ENCODE measurements at places on chromosomes 6 and 20.

GRCh38 chr6:33424855-33425667 lies 5.2 kb downstream of the SYNGAP1 start:
- DNase-seq = no peak

DNA sequence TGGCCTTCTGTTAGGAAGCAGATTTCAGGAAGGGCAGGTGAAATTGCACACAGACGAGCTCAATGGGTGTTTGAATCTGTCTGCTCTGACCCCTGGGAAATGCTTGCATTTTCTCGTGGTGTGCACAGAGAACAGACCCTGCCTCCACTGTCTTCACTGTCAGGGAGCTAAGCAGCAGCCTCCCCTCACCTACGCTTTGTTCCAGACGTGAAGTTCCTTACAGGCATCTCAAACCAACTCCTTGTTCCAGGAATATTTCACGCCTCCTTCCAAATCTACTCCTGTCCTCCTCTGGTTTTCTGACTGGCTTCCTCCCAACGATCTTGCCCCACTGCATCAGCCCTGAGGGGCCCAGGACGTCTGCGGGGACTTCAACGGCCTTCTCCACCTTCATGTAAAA lies 13.7 kb downstream of the DACT2 start:
- no peak for DNase-seq

- DNase-seq = peak; percentile 78
Measured at GRCh38 chr20:17536944-17537444, 5.8 kb upstream of the BFSP1 start.

DNA sequence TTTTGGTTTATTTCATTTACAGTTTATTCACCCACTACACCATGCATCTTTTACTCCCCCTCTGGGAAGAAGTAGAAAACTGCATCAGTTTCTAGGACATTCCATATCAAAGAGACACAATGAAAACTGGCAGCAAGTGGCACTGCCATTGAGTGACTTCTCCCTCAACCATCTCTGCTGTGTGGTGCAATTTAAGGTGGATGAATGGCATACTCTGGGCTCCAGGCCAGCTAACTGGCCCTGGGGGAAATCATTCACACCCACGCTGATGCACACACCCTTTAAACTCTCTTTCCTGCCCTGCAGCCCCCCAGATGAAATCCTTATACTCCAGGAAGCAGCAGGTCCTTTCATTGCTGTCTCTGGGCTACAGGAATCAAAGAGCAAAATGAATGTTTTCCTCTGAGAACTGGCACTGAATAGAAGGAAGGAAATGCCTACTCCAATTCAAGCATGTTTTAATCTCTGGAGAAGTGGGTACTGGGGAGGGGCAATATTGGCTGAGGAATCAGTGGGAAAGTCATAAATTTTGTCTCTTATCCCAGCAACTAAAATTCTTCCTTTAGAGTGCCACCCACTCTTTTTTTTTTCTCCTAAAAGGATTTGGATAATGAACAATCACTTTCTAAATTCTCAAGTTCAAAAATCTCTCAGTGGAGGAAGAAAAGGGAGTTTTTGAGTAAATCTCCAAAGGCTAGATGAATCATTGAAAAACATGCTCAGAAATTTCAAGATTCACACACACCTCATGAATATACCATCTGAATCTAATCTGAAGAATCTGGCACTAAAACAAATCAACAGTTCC lies 16.9 kb upstream of the RFPL4B start:
- no peak for DNase-seq

DNA sequence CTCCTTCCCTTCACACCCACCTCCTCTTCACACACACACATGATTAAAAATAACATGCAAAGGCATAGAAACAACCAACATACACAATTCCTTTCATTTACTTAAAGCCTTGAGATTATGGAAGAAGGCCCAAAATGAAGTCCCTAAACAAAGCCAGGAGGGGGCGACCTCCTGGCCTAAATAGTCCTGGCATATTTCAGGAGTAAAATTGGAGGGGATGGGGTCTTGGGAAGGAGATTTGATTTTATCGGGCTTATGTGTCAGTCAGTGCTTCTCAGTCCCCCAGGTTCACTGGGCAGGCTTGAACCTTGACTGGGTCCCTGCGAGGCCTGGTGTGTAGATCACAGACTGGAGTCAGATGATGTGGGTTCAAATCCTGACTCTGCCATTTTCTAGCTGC lies 266.4 kb downstream of the SAMD5 start:
- DNase-seq = no peak

DNA sequence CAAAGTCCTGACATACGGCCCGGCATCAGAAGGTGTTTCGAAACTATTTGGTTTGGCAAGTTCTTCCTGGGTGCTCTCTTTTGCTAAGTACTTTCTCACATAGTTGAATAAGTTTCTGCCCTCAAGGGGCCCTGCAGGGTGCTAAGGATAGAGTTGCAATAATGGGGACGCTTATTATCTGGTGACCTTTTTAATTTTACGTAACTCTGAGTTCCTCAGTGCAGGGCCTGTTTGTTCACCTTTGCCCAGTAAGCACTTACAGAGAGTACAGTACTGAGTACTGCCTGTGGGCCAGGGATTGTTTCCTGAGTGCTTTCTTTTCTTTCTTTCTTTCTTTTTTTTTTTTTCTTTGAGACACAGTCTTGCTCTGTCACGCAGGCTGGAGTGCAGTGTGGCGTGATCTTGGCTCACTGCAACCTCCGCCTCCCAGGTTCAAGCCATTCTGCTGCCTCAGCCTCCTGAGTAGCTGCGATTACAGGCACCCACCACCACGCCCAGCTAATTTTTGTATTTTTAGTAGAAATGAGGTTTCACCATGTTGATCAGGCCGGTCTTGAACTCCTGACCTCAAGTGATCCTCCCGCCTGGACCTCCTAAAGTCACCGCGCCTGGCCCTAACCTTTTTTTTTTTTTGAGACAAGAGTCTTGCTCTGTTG lies 4.5 kb upstream of the PXMP4 start:
- DNase-seq = no peak

DNA sequence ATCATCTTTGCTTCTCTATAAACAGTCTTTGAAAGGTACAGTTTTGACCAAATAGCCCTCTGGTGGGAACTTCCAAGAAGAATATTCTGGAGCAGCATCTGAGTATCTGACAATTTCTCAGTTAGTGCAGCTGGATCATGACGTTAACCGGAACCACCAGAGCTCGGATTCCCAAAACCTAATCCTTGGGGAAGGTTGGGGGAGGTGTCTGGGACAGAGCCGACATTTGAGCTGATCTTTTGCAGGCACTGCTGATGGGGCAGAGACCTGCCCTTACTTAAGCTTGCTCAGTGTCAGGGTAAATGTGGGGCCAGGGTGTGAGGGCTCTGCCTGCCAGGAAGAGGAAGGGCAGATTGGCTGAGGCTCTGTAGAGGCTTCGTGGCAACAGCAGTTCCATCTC lies 416.6 kb downstream of the DHX35 start:
- no peak for DNase-seq

DNA sequence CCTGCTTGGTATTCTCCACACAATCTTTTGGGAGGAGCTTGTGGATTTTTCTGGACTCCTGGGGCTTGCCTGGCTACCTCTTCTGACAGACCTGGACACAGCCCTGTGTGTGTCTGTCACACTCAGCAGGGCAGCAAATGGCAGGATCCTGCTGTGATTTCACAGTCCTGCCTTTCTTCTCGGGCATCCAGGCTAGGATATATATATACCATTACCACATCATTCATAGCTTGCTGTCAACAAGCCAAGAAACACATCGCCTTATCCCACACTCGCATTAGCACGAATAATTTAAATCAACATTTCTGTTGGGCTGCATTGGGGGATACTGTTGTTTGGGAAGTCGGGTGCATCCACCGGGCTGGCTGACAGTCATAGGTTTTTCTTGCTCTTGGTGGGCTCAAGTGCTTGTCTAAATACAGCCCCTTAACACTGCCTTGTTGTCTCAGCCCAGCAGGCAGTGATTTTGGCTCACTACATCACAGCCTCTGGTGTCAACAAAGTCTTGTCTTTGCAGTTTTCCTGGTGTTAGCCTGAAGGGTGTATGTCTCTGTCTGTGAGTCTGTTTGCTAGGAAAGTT lies 154.9 kb upstream of the FERMT1 start:
- no peak for DNase-seq

- no peak for DNase-seq
Measured at GRCh38 chr20:17822039-17822438, 122.3 kb downstream of the BANF2 start.

DNA sequence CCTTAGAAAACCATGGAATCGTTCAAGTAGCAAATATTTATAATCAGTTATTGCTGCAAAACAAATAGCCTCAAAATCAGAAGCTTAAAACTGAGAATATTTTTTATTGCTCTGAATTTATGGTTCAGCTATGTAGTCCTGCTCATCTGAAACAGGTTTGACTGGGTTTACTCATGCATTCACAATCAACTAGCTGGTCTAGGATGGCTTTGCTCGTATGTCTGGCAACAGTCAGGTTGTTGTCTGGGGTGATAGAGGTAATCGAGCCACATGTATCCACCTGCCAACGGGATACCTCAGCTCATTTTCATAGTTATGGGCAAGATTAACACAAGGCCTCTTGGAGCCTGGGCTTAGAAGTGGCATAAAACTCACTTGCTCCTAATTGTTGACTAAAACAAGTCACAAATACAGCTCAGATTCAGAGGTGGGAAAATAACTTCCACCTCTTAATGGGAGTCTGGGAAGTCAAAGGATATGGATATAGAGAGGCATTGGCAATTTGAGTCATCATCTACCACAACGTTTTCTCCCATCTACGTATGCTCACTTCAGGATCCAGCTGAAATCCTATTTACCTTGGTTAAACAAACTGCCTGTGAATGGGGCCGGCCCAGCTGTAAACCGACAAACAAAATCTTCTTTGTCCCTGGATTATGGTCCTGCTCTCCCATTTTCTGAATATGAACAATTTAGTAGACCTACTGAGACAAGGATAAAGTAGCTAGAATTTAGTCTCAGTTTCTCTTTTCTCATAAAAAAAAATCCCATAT lies 54.5 kb upstream of the TENT5A start:
- DNase-seq = no peak

DNA sequence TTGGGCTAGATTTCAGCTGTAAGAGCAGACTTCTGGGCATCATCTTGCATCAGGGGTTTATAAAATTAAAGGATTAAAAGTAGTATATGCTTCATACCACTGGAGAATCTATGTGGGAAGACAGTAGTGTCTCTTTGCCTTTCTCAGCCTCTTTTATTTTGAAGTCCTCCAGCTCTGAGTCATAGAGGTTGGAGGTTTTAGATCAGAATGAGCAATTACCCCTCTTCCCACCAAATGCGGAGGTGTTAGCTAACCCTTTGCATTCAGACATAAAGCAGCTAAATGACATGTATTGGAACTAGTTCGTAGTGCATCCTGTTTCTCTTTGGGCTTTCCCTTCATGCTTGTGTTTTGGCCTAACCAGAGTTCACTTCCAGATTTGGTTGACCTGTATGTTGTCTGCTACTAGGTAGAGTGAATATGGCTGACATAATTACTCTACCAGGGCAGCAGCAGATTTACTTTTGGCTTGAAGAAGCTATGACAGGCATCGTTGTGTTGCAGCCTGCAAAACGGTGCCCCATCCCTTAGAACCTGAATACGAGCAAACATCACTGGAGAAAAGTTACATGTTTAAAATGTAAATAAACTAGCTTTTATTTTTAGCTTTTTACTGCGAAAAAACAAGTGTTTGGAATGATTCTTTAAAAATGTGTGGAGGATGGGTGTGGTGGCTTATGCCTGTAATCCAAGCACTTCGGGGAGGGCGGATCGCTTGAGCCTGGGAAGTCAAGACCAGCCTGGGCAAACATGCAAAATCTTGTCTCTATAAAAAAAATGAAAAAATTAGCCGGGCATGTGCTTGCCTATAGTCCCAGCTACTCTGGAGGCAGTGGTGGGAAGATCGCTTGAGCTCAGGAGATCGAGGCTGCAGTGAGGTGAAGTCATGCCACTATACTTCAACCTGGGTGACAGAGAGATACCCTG lies 82.2 kb downstream of the MYO6 start:
- no peak for DNase-seq

DNA sequence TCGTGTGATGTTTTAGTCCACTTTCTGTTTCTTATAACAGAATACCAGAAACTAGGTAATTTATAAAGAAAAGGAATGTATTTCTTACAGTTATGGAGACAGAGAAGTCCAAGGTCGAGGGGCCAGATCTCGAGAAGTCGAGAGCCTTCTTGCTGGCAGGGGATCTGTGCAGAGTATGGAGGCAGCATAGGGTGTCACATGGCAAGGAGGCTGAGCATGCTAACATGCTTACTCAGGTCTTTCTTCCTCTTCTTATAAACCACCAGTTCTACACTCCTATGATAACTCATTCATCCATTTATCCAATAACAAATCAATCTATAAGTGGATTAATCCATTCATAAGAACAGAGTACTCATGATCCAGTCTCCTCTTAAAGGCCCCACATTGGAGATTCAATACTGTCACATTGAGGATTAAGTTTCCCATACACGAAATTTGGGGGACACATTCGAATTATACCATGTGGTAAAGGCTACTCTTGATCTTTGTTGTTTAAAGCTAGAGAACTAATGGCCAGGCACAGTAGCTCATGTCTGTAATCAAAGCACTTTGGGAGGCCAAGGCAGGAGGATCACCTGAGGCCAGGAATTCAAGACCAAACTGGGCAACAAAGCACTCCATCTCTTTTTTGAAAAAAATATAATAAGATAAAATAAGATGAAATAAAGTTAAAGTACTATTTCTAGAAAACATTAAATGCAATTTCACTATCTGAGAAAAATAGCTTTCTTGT lies 2.1 kb downstream of the GOPC start:
- no peak for DNase-seq

DNA sequence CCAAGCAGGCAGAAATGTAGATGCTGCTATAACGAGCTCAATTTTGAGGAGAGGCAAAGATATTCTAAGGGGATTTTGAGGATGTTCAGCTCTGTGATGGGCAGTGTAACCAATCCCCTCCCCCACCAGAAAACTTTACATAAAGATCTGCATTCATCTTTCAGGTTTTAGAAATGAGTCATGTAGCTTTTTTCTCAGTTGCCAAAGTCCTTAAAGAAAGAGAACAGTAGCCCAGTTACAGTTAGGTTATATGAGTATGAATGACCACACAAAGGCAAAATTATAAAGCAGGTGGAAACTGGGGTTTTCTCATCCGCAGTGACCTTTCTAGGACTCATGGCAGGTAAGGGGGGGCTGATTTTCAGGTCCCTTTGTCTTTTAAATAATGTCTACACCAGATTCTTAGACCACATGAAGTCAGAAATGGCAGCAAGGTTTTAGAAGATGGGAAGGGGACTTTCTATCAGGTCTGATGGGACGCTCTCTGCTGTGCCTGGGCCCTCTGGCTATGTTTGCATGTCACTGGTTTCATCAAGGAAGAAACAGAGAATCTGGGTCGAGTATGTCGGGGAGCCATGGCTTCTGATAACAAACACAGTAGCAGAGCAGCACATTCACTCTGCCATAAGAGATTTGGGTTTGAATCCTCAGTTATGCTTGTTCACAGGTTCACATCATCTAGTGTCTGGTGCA lies 94.7 kb downstream of the CLIC5 start:
- no peak for DNase-seq

DNA sequence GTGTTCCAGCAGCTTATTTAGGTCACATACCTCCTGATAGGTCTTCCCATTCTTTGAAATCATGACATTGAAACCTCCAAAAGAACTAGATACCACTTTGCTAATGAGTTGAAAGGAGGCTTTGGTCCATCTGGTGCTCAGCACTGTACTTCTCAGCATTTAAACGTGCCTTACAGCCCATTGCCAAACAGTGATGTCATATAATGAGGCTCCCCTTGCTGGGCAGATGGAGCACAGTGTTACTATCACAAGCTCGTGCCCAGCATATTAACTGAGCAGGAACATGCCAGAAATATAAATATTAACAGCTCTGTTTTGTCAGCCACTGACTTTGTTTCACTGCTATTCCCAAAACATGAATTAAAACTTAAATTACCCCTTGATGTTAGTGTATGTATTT lies 25.5 kb upstream of the MAPK13 start:
- DNase-seq = no peak

Data from activated CD8-positive, alpha-beta memory T cell treated with anti-CD3 and anti-CD28 coated beads for 24 hours (primary cell).